ENCODE measurements at places on chromosomes 11 and 22.

DNA sequence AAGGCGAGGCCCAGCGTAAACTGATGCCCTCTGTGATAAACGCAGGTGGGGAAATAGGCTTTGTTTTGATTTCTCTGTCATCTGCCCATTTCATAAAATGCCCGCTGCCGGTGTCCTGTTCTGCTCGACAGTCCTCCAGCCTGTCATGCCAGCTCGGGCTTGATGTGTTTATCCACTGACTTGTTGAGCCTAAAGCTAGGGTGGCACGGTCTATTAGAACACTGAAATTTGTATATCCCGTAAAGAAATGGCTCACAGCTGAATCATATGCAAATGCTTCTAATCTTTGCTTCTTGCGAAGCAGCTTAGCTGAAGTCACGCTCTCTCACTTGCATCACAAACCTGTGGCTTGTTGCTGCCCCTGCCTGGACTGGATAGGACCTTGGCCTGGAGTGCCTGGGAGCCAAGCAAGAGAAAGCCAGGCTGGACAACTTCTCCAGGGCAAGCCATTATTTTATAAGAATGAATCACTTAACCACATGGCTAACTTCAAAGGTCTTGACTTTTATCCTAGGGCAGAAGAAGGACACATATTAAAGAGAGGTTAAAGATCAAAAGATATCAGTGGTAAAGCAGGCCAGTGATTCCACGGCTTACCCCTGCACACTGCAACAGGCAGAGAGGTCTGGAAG is 33.1 kb downstream of the EHF start:
- no peak for DNase-seq

- DNase-seq, result no peak
Observed at GRCh38 chr11:35567737-35568465, 42.5 kb upstream of the PAMR1 start.

GRCh38 chr11:95680169-95680929 is 109.2 kb downstream of the FAM76B start:
- DNase-seq, result no peak

- DNase-seq, result no peak
Observed at GRCh38 chr22:27654546-27655445, 146.8 kb downstream of the MN1 start.

- no peak for DNase-seq
Observed at GRCh38 chr22:22576244-22576988, 17.4 kb upstream of the PRAME start.

- no peak for DNase-seq
Observed at GRCh38 chr11:62124186-62125113, 639 bp downstream of the INCENP start.

GRCh38 chr22:38468443-38469305 is 778 bp downstream of the KDELR3 start:
- no peak for DNase-seq

GRCh38 chr11:2306452-2306823 is 4.6 kb downstream of the TSPAN32 start:
- no peak for DNase-seq

GRCh38 chr11:82901922-82902485 is 468 bp downstream of the DDIAS start:
- no peak for DNase-seq

- no peak for DNase-seq
Observed at GRCh38 chr11:1778141-1778911, 14.6 kb upstream of the CTSD start.

DNA sequence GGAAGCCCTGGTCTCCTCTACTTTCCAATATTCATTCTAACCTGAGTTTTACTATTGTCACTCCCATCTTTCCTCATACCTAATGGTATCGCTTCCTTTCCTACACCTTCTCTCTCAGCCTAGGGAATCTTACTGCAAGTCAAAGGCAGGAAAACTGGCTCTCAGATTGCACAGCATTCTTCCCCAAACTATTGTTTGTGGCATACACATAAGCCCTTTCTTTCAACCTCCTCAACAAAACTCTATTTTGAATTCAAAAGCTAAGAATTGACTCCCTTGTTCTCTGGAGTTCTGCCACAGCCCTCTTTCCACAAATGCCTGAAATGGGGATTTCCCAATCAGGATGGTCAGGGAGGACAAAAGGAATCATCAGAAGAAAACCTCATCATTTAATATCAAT is 181.5 kb downstream of the FAM76B start:
- no peak for DNase-seq

DNA sequence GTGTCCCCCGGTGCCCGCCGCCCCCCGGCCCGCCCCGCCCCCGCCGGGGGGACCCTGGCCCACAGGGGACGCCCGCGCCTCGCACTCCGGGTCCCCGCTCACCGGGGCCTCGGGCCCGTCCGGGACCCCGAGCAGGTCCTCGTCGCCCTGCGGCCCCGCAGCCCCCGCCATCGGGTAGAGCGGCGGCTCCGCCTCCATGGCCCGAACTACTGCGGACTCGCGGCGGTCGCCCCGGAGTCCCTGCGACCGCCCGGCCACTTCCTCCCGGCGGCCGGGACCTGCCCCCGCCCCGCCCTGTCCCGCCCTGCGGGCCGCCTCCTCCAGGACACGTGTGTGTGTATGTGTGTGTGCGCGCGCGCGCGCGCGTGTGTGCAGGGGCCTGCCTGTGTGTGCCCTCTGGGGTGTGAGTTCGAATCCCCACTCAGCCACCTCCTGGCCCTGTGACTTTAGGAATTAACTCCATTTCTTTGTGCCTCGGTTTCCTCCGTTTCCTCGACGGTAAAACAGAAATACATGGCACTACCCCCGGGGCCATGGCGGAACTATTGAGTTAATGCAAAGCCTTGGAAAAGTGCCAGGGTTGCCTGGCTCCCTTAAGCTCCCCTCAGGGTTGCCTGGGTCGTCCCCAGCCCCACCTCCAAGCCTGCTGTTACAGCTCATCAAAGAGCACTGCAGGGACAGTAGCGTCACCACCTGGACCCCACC is at the start of gene UNC93B1:
Gene UNC93B1, minus strand, starts transcription at position 252 of the 705 bp plus-strand sequence. Its CDS starts 54 bp downstream, at position 198.
- peak; percentile 77 for DNase-seq

DNA sequence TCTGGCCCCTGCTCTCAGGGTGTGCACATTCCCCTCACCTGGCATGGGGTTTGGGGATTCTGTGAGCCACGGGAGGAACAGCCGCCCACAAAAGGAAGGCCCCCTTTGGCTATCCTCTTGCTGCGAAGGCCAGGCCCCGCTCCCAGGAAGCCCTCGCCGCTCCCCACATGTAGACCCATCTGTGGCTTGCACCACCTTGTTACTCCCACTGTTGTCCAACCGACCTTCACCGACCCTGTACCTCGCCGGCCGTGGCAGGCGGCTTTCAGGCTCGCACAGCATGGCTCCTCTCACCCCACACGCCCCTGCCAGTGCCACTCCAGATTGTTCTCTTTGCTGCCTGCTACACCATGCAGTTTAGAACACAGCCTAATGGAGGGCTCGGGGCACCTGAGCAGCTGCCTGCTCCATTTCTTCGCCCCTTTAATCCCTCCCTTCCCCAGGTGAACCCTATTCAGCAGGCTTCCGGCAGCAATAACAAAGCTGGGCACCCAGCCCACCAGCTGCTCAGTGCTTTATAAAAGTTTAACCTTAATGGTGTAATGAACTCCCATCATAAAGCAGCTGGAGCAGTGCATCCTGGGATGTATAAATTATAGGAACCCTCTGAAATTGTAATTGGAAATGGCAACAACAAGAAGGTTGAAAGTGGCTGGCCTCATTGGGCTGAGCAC is 10.7 kb downstream of the DAGLA start:
- DNase-seq, result no peak

DNA sequence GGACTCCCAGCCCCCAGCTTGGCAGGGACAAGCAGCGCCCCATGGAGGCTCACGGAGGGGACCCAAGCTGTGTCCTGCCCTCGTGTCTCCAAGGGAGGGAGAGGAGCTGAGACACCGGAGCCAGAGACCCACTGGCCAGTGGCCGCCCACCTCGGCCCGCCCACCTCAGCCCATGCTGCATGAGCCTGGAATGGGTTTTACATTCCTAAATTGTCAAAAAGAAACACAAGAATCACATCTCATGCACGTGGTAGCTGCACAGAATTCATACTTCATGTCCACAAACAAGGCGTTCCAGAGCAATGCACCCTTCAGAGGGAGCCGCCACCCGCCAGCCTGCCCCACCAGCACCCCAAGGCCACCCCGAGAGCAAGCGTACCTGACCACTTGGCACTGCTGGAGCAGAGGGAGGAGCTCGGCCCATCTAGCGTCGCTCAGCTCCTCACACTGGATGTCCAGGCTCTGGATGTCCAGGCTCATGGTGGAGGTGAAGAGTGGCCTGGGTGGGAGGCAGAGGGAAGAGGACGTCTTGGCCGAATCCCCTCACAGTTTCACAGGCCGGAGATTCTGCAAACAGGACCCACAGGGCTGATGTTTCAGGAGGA is 5.3 kb downstream of the RNH1 start:
- no peak for DNase-seq

DNA sequence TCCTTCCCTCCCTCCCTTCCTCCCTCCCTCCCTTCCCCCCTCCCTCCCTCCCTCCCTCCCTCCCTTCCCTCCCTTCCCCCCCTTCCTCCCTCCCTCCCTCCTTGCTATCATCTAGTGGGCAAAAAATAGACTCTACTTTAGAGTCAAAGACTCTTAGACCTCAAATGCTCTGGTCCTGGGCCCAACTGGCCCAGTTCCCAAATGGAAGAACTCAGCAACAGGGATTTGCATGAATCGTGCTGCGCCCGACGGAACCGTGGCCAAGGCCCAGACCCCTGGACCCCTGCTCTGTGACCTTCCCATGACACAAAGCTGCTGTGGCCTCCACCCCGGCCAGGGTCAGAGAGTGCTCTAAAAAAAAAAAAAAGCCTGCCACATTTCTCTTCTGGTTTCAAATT is 97.4 kb downstream of the WNT7B start:
- DNase-seq, result no peak

- DNase-seq, result no peak
Observed at GRCh38 chr11:94583866-94584500, 16.8 kb downstream of the PIWIL4 start.

GRCh38 chr22:35528927-35529326 is 11.7 kb upstream of the RASD2 start:
- no peak for DNase-seq

- no peak for DNase-seq
Observed at GRCh38 chr22:50737728-50738648, at the start of gene ACR. ACR (plus strand) TSS chr22:50738204; CDS start chr22:50738236, 32 bp downstream.

GRCh38 chr11:3942160-3942955 is 86.9 kb downstream of the STIM1 start:
- DNase-seq, result peak; percentile 56

- DNase-seq, result no peak
Observed at GRCh38 chr11:86748296-86748695, 52.0 kb upstream of the PRSS23 start.

- DNase-seq, result no peak
Observed at GRCh38 chr22:31625661-31626426, 36.2 kb downstream of the PISD start.

- DNase-seq, result no peak
Observed at GRCh38 chr11:112611771-112612170, 349.4 kb upstream of the NCAM1 start.

- no peak for DNase-seq
Observed at GRCh38 chr11:79309407-79309806, 131.4 kb downstream of the TENM4 start.

GRCh38 chr22:32545801-32546200 is 71.2 kb downstream of the FBXO7 start:
- no peak for DNase-seq

DNA sequence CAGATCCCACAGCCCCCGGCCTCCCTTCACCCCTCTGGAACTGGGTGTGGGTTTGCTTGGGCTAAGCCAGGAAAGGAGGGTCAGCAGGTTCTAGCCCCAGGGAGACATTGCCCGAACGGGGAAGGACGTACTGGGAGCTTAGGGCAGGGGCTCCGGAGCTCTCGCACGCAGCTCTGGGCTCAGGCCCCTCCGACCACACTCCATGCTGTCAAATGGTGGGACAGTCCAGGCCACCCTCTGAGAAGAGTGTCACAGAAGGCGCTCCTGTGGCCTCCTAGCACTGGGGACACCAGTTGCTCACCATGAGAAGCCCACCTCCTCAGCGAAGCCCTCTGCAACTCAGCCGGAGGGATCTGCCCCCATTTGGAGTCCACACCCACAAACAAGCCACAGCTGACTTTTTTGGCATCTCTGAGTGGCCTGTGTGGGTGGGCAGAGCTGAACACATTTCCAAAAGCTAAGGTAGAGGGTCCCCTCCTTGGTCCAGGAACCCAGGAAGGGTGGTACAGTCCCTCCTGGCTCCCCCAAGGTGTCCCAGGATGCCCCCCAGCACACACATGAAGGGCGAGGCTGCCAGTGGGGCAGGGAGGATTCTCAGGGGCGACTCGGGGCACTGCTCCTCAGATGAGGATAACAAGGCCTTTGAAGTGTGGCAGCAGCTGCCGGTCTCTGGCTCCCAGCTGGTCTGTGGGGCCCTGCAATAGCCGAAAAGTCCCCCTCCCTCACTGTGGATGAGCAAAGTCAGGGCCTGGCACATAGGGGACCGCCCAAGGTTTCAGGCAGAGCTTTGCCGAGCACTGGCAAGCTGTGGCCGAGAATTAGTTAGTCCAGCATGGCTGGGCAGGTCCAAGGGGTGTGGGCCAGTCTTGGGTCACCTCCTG is 13.0 kb upstream of the TEF start:
- DNase-seq, result no peak

DNA sequence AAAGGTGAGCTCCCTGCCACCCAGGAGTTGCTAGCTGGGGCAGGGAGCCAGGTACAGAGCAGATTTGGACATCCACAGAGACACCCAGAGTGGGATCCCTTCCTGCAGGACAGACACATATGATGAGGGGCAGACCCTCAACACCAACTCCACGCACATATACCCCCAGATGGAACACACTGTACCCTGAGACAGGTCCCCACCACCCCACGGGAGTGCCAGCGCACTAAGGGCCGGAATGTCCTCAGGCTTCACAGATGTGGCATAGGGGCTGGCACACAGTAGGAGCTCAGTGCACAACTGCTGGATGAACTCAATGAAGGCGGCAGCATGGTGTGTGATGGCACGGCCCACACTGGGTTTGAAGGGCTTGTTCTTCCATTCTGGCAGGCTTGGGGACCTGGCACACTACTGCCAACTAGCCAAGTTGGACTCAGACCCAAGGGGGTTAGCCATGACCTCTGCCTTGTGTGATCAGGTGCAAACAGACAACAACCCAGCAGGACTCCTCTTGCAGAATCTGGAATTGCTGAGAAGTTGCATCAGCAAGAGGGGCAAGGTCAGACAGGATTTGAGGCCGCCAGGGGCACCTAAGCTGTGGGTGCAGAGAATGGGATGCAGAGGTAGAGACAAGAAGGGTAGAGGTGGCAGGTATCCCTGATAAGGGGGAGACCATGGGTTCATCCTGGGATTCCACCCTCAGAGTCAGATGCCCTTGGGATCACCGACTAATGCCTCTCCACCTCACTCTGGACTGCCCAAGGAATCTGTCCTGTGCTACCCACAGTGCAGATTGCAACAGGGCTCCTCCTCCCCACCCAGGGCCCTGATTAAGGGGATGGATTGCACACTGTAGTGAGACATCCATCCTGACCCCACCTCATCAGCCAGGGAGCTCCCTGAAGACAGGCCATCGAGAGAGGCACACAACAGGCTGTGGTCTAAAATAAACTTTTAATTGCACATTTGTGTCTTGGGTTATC is 2.4 kb downstream of the C22orf15 start:
- DNase-seq, result no peak

- no peak for DNase-seq
Observed at GRCh38 chr22:26259510-26259909, 90.2 kb downstream of the SEZ6L start.
